ENCODE measurements at places on chromosomes 3 and 15. TPM values are rescaled to one million over a fixed set of nuclear protein-coding genes. Genes with fewer than 3 reads are reported as not detected.

DNA sequence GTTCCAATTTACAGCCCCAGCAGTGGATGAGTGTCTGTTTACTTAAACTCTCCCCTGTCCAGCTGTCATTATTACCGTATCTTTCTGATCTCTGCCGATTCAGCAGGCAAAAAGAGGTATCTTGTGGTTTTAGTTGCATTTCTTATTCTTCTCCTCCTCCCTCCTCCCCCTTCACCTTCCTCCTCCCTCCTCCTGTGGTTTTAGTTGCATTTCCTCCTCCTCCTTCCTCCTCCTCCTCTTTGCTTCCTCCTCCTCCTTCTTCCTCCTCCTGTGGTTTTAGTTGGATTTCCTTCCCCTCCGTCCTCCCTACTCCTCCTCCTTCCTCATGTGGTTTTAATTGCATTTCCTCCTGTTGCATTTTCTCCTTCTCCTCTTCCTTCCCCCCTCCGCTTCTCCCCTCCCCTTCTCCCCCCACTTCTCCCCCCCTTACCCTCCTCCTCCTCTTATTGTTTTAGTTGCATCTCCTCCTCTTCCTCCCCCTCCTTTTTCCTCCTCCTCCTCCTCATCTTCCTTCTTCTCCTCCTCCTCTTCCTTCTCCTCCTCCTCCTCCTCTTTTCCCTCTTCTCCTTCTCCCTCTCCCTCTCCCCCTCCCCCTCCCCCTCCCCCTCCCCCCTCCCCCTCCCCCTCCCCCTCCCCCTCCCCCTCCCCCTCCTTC lies 25.3 kb upstream of the VPS33B start:
- no peak for DNase-seq

- no peak for DNase-seq
Measured at GRCh38 chr3:48222616-48223513, at the start of gene CAMP. Gene CAMP, plus strand, starts transcription at chr3:48223495. Its CDS starts 17 bp downstream, at chr3:48223512.

Gene GATM
- total RNA-seq: 1.9 TPM

DNA sequence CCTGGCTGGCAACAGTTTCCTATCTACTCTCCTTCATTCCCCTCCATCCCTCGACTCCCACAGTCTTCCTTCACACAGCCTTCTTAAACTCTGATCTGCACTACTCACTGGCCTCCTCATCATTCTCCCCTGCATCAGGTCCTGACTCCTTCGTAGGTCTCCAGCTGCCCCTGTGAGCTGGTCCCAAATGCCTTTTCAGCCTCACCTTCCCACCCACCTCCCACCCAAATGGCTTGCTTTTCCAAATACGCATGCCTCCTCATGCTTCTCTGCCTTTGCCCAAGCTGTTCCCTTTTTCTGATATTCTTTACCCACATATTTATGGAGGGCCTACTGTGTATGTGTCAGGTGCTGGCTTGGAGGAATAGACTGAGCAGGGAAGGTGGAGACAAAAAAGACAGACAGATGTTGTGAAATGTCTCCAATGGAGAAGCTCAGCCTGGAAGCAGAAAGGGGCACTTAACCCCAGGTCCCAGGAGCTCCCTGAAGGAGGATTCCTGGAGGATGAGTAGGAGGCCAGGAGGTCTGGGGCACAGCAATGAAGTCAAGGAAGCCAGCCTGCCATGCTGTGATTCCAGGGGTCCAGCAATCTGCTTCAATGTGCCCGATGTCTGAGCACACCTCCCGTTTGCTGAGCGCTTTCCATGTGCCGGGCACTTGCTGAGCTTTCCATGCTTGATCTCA lies 252.2 kb downstream of the SHQ1 start:
- DNase-seq: no peak

Measured in CD8-positive, alpha-beta memory T cell (primary cell).